HuH-7.5 (cell line): ENCODE measurements at places on chromosomes 12 and 14.

DNA sequence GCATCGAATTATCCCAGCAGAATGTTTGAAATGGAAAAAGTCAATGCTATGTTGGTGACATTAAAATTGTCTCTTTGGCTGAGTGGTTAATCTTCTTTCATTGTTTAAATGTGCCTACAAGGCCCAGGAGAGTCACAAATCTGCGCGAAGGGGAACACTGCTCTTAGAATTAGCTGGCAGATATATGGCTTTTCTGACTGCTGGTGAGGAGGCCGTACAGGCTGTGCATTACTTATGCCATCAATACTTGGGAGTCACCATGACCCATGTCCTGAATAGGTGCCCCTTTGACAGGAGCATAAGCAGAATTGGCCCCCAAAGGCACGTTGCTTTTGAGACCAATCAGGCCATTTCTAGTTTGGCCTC is 521.5 kb downstream of the FUT8 start:
- DNase-seq: no peak

GRCh38 chr14:93729993-93730392 is 58.3 kb downstream of the PRIMA1 start:
- DNase-seq: no peak

DNA sequence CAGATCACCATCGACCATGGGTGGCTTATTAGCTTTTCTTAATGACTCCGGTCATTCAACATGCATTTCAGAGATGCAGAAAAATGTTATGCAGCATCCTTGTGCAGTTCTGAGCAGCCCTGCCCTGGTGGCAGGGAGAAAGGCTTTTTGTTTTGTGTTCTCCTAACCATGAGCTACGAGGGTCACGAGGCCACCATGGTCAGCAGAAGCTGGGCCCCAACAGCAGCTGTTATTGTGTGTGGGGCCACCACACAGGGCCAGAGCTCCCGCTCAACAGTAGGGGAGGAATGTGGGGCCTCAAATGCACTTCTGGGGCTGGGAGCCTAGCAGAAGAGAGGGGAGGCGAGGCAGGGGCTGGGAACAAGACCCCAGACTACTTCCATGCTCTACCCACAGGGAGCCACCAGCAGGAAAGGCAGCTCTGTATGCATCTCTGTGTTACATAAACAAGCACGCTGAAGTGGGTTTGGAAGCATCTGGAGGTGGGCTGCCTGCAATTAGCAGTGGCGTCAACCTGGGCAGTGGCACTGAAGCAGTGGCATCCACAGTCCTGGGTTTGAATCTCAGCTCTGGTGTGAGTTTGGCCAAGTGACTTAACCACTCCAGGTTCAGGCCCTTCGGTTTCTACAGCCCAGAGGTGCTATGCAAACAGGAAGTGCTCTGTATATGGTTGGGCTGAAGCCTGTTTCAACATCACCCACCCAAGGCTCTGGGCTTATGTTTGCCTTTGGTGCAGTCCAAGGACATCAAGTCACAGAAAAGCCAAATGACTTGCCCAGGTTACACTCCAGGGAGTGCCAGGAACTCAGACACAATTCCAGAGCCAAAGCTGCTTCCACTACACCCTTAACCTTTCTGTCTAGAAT is 16.3 kb downstream of the GLTP start:
- peak; percentile 68 for DNase-seq

- no peak for DNase-seq
Observed at GRCh38 chr14:60839657-60840056, 105.1 kb downstream of the MNAT1 start.

- no peak for DNase-seq
Observed at GRCh38 chr12:2341871-2342270, 289.1 kb downstream of the CACNA1C start.

- peak; percentile 30 for DNase-seq
Observed at GRCh38 chr12:121124402-121125109, 8.1 kb upstream of the P2RX7 start.

DNA sequence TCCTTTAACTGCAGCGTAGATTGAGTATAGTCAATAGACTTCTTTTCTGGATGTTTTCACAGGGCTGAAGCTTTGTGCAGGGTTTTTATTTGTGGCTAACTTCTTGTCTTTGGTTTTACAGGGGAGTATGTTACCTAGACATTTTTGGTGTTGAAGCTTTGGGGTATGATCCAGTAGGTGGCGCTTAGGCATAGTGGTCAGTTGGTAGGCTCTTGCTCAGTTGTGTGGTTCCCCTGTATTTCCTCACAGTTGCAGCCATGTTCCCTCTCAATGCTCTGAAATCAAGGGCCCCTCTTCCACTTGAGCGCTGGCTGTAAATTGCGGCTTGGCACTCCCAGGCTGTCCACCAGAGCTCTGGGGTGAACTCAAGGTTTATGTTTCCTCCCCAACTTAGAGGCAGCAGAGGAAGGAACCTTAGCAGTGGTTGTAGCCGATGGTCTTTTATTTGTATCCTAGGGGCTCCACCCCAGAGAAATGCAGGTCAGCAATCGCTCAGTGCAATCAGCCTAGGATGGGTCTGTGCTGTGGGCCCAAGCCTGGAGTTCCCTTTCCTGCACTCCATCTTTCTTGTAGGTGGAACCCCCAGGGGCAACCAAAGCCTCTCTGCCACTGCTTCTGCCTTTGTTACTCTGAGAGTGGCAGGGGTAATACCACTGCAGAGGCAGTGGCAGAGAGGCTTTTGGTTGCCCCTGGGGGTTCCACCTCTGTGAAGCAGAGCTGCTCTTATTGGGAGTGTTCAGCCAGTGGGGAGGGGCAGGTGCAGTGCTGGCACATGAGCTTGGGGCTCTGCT is 55.1 kb downstream of the CMAS start:
- no peak for DNase-seq

DNA sequence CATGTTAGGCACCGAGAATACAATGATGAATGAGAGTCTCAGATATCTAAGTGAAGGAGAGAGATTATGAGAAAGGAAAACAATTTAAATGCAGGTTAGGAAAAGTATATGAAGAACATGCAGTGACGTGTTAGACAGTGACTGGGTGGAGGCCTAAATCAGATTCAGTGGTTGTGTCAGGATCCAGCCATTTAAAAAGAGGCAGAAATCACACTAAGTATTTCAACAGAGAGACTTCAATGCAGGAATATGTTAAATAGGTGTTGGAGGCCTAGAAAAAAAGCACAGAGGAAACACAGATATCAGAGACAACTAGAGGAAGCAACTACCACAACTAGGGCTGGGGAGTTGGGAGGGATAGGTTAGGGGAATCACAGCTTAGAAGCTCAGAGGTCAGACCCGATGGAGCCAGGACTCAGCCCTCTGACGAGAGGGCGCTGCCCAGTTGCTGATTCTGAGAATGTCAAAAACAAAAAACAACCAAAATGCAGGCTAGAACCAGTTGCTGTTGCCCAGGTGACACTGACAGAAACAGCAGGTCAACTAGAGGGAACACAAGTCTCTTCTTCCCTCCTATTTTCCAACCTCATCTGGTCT is 3.0 kb upstream of the GARIN2 start:
- DNase-seq: no peak

GRCh38 chr12:7042842-7043241 is 17.7 kb upstream of the C1S start:
- peak; percentile 19 for DNase-seq

- no peak for DNase-seq
Observed at GRCh38 chr12:49365542-49365941, 1.7 kb upstream of the SPATS2 start.

DNA sequence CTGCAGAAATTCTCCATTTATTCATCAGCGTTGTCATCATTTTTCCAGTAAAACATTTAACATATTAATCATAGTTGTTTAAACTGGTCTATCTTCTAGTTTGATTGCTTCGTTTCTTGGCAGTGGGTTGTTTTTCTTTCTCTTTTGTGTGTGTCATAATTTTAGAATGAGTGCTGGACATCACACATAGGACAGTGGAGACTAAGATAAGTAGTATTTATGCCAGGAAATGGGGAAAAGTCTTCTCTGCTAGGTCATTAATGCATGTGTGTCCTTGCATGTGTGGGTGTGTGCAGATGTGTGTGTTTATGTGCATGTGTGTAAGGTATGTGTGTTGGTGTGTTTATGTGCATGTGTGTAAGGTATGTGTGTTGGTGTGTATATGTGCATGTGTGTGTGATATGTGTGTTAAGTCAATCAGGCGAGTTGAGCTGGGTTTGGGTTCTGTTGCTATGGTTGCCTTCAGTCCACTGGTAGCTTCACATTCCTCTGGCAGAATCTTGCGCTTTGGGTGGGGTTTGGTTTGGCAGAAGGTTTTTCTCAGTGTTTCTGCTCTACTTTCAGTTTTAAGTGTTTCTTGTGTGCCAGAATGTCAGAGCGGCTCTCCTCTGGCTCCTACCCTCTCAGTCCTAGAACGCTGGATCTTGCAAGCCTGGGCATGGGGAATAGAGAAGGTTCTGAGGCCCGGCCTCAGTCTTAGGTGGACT is 7.8 kb upstream of the ADGRD1 start:
- no peak for DNase-seq

DNA sequence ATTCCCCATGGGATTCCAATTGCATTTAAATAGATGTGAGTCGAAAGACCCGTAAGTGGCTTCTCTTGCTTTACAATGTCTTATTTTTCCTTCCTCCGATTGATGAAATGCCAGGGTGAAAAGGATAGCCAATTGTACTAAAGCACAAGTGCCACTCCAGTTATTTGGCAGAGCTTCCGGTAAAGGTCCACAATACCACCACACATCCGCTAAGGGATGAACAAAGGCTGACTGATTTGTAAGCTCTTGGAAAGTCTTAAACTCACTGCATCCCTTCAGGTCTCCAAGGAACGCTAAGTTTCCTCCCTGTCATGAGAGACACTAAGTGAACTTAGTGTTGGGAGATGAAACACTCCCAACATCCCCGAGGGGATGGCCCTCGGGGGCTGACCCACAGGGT is 21.2 kb upstream of the RNASE1 start:
- no peak for DNase-seq

DNA sequence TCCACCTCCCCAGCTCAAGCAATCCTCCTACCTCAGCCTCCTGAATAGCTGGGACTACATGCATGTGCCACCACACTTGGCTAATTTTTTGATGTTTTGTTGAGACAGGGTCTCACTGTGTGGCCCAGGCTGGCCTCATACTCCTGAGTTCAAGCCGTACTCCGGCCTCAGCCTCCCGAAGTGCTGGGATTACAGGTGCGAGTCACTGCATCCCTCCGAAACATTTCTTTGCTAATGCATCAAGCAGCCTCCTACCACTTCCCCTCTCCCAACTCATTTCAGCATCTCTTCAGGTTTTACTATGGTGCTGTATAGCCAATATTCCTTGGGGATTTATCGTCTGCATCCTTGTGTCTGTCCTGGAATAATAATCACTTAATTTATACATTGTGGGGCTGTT is 2.3 kb upstream of the SLC22A17 start:
- DNase-seq: no peak

DNA sequence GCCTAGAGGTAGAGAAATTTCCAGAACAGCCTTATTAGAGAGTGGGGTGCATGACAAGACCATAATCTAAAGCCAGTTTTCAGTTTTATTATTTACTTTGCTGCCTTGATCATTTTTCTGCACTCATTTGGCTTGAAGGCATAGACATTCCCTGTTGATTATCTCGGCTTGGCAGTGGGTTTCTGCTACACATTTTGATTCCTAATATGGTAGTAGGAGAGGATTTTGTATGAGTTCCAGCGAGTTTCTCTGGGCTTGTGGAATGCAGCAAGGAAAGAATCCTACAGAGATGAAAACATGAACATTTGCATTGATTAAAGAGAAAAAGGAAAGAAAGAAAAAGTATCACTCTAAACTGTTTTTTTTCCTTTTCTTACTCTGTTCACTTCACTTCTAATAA is 281.2 kb downstream of the PAWR start:
- DNase-seq: no peak

GRCh38 chr12:46825591-46826414 is at the start of gene SLC38A4:
Gene SLC38A4 (minus strand): TSS chr12:46825997. CDS start chr12:46793071, 32,926 bp downstream.
- DNase-seq: peak; percentile 70

DNA sequence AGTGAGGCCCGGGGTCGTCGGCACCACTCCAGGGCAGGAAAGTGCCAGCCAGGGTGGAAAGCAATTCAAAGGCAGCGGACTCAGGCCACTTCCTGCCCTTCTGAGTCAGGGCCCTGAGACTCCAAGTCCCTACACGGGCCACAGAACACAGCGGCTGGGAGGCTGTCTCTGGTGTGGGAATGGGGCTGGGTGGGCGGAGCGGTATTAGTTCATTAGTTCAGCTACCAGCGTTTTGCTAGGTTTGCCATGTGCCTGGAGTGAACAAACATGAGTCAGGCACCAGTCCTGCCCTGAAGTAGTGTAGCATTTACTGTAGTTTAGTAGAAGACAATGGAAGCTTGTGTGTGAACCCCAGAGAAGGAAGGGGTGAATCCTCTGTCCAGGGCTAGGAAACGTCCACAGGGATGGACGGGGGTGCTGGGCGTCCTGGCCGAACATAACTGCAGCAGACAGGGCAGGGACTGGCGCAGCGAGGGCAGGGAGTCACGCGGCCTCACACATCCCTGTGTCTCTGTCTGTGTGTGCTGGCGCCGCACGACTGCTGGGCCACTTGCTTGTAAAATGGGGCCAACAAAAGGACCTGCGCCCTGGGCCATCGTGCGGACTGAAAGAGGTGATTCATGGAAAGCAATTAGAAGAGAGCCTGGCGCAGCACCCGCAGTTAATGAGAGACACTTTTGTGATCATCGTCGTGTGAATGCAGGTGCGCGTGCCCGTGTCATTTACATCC is 186.4 kb upstream of the PRMT8 start:
- DNase-seq: no peak

- no peak for DNase-seq
Observed at GRCh38 chr14:96515731-96516130, 13.5 kb downstream of the PAPOLA start.

- no peak for DNase-seq
Observed at GRCh38 chr14:75432411-75432810, 4.6 kb downstream of the JDP2 start.

- no peak for DNase-seq
Observed at GRCh38 chr12:52370926-52371608, 3.8 kb upstream of the KRT85 start.

DNA sequence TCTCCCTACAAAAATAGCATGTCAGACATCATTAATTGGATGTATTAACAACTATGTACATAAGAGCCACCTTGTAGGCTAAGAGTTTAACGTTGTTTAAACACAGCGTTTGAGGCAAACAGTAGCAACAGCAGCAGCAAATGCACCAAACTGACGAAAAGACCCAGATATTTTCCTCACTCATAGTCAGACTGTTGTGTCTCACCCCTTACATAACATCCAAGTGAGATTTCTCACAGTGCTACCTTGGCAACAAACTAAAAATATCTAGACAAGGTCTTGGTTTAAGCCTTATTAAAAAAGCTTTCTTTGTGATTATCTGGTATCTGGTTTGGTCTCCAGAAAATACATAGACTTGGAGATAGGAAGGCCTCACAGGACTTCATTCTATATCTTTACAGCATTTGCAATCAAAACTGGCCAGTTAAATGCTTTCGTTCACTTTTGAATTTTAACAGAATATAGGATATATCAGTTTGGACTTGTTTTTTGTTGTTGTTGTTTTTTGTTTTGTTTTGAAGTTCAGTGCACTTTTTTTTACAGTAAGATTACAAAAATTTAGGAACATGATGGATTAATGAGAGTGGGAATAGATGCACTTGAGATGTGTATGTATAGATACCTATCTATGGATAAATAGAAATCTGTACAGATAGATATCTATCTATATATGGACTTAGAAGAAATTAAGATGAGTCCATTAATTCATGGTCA is 4.1 kb downstream of the BHLHE41 start:
- DNase-seq: no peak
